Suppressor macrophage treated with lipopolysaccharide for 1 hour (primary cell): ENCODE measurements at places on chromosomes 12 and 14.

DNA sequence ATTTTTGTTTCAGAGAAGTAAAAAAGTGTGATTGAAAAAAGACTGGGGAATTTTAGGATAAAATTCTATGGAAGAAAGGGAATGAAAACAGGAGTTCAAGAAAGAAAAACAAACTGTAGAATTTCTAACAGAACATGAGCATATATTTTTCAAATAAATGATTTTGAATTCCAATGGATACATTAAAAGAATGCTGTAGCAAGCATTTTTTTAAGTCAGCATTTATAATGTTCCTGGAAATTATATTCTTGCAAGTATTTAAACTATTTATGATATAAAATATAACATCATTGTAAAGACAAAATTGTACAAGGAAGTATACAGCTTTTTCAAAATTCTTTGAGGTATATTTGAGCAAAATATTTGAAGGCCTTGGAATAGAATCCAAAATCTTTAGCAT, 450.7 kb downstream of the AEBP2 start:
- no peak for DNase-seq

- DNase-seq: no peak
These were observed 91.3 kb downstream of the AEBP2 start for GRCh38 chr12:19530637-19531023.

GRCh38 chr14:75126121-75126544, 715 bp downstream of the NEK9 start:
- DNase-seq: peak; percentile 67

GRCh38 chr14:38342803-38343202, 86.9 kb upstream of the CLEC14A start:
- DNase-seq: no peak

GRCh38 chr12:124769881-124770512, 93.7 kb downstream of the SCARB1 start:
- no peak for DNase-seq
